ENCODE measurements at places on chromosomes 2 and 18.

DNA sequence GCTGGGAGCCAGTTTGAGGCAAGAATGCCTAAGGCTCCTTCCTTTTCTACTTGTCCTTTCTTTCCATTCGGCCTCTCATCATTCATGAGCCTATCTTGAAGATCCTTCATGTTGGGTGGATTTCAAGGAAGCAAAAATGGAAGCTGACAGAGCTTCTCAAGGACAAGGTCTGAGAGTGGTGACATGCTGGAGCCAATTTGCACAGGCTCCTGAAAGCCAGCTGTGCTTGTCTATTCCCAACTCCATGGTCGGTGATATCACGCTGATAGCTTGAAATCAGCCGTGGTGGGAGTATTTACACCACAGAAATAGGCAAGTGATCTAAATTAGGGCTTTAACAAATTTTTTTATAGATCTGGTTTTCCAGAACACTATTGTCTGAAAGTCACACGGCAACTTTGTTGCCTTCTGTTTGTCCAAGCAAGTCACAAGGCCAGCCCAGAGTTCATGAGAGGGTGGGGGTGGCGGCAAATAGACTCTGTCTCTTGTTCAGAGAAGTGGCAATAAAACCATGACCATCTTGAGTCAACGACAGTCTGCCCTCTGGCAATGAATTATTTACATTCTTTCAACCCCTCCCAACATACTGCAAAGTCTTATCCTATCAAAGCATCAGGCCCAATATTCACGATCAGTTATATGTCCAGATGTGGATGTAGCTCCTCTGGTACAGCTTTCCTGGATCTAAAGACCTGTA lies 49.9 kb upstream of the SLC35F5 start:
- DNase-seq = no peak

- DNase-seq = no peak
Observed at GRCh38 chr18:58038063-58038462, 6.0 kb upstream of the NEDD4L start.

GRCh38 chr2:154400563-154401290 lies 297.8 kb upstream of the KCNJ3 start:
- no peak for DNase-seq

GRCh38 chr18:36247036-36247435 lies 50.5 kb upstream of the FHOD3 start:
- DNase-seq = no peak

- peak; percentile 22 for DNase-seq
Observed at GRCh38 chr18:38256366-38256765, 690.8 kb upstream of the CELF4 start.

- no peak for DNase-seq
Observed at GRCh38 chr2:851680-852079, 99.0 kb upstream of the SNTG2 start.

DNA sequence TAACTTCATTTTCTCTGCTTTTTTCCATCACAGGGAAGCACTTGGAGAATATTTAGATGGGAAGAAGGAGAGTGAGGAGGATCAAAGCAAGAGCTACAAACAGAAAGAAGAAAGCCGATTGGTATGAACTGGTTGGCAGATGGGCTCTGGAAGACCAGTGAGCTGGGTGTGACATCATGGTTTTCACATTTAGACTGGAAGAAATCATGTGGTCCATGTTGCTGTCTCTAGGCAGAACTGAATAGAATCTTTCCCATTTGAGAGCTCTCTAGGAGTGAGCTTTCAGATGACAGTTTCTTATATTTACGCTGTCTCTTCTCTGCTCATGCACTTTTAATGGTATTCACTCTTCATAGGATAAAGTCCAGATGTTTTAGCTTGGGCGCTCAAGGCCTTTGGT lies 12.6 kb downstream of the DRC1 start:
- no peak for DNase-seq

- no peak for DNase-seq
Observed at GRCh38 chr2:120161190-120161589, 62.0 kb downstream of the TMEM185B start.

DNA sequence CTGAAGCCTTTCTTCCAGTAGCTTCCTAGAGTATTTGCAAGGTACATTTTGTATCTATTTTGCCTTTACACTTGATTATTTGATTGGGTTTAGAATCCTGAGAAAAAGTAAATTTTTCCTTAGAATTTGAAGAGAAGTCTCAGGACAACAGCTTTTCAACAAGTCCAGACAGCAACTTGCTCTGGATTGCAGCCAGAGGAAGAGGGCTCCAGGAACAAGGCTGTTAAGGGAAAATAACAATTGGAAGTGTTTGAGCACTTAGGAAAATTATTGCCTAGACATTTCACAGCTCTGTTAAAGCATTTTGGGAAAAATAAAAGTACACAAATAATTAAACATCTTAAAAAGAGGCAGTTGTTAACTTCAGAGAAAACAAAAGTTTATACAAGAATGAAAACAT lies 58.3 kb upstream of the RAPGEF4 start:
- DNase-seq = no peak

DNA sequence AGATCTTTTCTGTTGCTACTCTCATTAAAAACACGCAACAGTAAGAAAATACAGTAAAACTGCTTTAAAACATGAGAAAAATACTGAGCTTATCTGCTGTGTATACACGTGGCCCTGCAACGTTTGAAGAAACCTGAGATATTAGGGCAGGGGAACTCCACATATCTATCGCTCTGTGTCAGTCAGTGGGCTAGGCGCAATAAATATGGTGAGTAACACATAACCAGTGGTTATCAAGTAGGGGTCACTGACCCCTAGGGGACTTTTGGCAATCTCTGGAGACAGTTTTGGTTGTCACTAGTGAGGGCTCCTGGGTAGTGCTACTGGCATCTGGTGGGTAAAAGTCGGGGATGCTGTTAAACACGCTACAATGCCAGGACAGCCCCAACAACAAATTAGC lies 14.9 kb downstream of the STAT1 start:
- no peak for DNase-seq

DNA sequence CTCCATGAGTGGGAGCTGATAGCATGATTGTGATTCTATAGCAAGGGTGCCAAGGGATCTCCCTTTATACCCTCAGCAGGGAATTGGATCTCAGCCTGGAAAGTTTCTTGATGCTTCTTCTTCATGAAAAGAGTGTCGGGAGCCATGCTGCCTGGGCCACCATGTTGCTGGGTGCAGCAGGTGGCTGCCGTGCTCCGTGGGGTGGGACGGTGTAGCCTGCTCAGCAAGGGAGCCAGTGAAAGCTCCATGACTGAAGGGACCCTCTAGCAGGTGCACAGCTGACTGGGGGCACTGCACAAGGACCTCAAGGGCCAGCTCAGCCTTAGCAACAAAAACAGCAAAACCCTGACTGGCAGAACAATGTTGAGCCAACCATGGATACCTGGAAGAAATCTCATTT lies 368.9 kb upstream of the HS6ST1 start:
- no peak for DNase-seq

DNA sequence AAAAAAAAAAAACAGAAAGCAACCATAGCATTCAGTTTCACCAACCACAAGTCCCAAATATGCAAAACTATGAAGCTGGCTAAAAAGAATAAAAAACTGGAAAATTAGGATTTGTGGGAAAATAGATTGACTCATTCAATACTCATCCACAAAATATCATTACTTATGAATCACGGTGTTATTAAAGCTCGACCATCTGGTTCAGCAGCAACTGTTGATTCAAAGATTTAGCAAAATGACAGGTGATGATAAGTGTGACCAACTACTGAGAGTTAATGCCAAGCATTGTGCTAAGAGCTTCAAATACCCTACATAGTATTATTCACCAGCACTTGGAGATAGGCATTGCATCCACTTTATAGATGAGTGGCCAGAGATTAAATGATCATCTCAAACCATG lies 26.2 kb upstream of the XDH start:
- peak; percentile 25 for DNase-seq

- DNase-seq = no peak
Observed at GRCh38 chr2:232584238-232584637, 33.7 kb downstream of the EIF4E2 start.

DNA sequence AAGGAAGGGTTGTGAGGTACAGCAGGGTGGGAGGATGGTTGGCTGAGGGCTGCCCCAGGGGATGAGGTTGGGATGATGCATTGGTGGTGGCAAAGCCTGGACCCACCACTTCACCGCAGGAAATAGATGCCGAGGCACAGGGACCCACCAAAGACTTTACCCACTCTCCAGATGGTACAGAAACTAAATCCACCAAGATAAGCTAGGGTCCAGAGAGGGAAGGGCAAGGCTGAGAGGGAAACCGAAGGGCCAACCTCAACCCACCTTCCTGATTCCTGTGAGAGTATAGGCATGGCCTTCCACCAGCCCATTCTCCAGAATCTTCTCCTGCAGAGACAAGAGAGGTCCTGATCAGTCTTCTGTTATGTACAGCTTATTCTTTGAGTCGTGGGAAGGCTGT lies 18.1 kb downstream of the CAPN14 start:
- no peak for DNase-seq

- no peak for DNase-seq
Observed at GRCh38 chr2:85724731-85725181, 29.0 kb upstream of the ATOH8 start.

GRCh38 chr2:217753460-217754200 lies 249.2 kb downstream of the TNS1 start:
- no peak for DNase-seq

- no peak for DNase-seq
Observed at GRCh38 chr2:194304191-194304590, 1352.8 kb upstream of the SLC39A10 start.

DNA sequence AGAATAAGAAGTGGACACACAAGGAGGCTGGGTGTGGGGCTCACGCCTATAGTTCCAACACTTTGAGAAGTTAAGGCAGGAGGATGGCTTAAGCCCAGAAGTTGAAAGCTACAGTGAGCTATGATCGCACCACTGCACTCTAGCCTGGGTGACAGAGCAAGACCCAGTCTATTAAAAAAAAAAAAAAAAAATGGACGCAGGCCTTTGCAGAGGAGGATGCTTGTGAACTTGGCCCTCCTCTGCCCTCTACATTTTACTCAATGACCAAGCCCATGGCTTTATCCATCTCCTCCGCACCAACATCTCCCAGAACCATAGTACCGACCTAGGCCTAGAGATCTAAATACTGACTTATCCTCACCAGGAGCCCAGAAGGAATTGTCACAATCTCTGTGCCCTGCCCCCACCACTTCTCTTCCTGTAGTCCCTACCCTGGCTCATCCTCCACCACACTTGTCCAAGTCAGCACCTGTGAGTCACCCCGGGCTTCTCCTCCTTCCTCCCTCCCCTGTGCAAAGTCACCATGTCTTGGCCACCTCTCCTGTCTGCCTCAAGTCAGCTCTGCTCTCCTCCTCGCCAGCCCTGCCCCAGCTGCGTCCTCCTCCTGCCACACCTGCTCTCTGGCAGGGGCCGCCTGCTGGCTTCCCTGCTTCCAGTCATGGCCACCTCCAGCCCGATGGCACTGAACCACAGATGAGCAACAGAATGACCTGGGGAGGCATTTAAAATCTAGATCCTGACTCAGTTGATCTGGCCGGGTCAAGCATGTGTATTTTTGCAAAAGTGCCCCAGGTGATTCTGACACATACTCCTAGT lies 35.8 kb upstream of the ASPRV1 start:
- DNase-seq = peak; percentile 88

- DNase-seq = no peak
Observed at GRCh38 chr2:33180915-33181314, 234.2 kb downstream of the LTBP1 start.

DNA sequence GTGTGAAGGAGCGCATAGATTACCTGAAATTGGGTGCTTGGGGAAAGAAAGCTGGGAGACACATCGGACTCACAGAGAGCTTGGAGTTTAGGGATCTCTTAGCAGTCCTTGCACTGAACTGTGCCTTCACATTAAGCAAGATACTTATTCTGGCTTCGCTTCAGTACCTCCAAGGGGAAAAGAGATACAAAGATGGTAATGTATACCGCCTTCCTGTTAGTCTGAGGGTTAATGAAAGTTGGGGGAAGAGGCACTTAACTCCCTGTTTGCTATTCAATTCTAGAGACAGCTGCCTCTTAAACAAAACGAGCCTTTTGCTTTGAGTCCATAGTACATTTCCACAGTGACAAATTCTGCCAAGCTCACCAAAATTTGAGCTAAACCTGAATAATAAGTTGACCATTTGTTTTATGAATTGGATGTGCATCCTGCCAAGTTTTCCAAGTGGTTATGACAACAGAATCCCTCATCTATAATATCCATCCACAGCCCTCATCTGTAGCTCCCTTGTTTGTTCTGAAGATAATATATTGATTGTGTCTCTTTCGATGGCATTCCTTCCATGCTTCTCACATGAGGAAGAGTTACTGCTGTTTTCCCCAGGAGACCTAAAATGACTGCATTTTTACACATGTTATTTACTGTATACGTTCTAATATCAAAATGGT lies 287.1 kb upstream of the ATP5MC3 start:
- no peak for DNase-seq

DNA sequence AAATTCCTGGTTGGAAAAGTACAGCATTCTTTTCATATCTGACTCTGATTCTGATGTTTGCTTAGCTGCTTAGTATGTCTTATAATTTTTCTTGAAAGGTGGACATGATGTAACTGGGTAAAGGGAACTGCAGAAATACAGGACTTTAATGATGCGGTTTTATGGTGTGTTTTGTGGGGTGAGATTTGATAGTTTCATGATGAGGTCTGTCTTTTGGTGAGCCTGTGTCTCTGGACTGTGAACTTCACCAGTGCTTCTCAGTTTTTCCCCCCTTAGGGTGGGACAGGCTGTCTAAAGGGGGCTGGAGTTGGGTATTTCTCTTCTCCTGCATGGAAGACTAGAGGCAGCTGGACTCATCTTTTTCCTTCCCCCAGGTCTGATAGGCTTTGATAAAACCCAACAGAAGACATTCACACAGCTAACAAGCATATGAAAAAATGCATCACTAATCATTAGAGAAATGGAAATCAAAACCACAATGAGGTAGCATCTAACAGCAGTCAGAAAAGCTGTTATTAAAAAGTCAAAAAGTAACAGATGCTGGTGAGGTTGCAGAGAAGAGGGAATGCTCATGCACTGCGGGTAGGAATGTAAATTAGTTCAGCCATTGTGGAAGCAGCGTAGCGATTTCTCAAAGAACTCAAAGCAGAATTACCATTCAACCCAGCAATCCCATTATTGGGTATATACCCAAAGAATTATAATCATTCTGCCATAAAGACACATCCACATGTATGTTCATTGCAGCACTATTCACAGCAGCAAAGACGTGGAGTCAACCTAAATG lies 77.6 kb downstream of the EPC2 start:
- no peak for DNase-seq

All from kidney tubule cell (primary cell).